ENCODE measurements at places on chromosomes 5 and 9. TPM values are rescaled to one million over a fixed set of nuclear protein-coding genes. Genes with fewer than 3 reads are reported as not detected.

DNA sequence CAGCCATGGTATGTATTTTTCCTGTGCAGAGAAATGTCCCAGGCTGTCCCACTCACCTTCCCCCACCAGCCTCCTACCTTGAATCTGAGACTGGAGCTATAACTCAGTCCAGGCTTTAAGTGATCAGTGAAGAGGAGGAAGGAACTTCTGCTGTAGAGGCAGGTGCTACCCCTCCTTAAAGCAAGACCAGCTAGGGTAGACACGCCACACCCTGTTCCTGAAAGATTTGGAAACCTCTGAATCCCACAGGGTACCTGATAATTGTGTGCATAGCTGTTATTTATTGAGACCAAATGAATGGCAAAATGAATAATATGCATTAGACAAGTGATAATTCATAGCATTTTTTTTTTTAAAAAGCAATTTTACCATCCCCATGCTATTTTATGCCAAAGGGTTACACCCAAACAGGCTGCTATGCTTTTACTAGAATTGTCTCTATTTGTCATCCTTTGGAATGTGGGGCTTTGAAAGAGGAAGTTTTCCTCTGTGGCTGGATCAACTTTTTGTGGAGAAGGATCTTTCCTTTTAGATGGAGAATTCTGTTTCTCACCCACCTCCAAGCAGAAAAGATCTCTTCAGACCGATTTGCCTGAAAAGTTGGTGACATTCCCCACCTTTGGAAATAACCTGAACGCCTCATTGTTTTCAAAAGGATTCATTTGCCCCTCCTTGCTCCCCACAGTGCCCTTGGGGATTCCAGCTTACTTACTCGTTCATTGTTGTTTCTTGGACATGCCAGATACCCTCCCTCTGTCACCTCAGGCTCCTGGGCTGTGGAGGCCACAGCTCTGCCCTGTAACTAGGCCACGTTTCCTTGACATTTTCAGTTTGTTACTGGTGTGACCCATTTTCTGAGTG lies 248.7 kb downstream of the NR3C1 start:
- no peak for DNase-seq
- peaks cover 24% of the 10 kb centered on the region for H3K4me1 ChIP-seq
- no peaks in the 10 kb centered on the region for H3K27me3 ChIP-seq
- no peaks in the 10 kb centered on the region for H3K36me3 ChIP-seq
- H3K4me3 ChIP-seq: no peak overlapping the region

MARVELD2 gene
- total RNA-seq: 26.2 TPM

AK8 gene
- total RNA-seq: 6.1 TPM

DNA sequence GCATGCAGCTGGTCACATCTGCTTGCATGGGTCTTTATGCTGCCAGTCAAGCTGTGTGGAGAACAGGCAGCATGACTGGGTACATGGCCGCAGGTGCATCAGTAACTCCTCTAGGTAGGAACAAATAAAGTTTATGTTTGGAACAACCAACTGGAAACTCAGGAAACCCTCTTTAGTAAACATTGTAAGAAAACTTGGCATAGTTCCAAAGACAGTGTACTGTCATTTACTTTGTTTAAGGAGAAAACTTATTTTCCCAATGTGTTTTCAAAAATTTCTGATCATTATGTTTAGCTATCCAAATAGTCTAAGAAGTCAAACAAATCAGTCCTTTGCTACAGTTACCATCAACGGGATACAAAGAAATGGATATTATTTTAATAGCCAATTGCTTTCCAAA lies 386.0 kb downstream of the CHSY3 start:
- no peaks in the 10 kb centered on the region for H3K27me3 ChIP-seq
- DNase-seq: no peak
- no peak overlapping the region for H3K4me3 ChIP-seq
- no peaks in the 10 kb centered on the region for H3K4me1 ChIP-seq

- peaks cover 20% of the 10 kb centered on the region for H3K4me1 ChIP-seq
- no peak overlapping the region for H3K4me3 ChIP-seq
- no peak overlapping the region for H3K27ac ChIP-seq
These were observed 143.7 kb downstream of the C5orf15 start for GRCh38 chr5:133824661-133825254.

PTPRD gene
- total RNA-seq: 17.2 TPM

DNA sequence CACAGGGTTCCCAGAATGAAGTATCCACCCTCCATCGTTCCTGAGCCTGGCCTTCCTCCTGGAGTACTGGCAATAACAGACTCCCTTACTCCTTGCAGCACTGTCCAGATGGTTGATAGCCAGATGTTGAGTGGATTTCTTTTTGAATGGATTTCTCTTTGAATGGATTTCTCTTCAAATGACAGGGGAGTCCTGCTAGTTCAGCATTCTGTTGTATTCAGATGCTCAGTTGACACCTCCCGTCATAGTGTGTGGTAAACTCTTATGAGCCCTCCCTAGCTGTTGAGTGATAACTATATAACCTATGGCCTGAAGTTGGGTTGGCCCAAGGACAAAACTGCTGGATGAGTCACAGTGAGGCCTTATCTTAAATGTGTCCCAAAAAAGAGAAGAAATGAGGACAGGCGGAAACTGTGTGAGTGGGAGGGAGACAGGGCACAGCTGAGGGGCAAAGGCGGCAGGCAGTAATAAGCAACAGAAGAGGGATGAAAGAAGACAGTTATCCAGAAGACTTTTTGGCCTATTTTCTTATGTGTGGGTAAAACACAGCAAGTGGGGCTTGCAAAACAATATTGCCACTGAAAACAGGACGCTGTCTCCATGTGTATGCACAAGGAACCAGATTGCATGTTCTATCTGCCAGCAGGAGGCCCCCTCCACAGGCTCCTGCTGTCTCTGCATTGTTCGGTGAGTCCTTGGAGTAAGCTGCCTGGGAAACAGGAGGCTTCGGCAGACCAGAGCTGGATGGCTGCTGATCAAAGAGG lies 209.5 kb upstream of the S1PR3 start:
- no peaks in the 10 kb centered on the region for H3K27me3 ChIP-seq
- H3K4me1 ChIP-seq: peaks cover 22% of the 10 kb centered on the region
- no peak overlapping the region for H3K4me3 ChIP-seq
- H3K27ac ChIP-seq: no peak overlapping the region
- H3K36me3 ChIP-seq: no peaks in the 10 kb centered on the region

FABP6 gene
- total RNA-seq: 4.9 TPM

GRCh38 chr9:120628207-120628924 lies 48.4 kb upstream of the CDK5RAP2 start:
- H3K27ac ChIP-seq: no peak overlapping the region
- H3K4me3 ChIP-seq: no peak overlapping the region
- H3K4me1 ChIP-seq: peaks cover 11% of the 10 kb centered on the region
- no peak for DNase-seq
- H3K27me3 ChIP-seq: no peaks in the 10 kb centered on the region

SMIM33 gene
- total RNA-seq: not detected

DNA sequence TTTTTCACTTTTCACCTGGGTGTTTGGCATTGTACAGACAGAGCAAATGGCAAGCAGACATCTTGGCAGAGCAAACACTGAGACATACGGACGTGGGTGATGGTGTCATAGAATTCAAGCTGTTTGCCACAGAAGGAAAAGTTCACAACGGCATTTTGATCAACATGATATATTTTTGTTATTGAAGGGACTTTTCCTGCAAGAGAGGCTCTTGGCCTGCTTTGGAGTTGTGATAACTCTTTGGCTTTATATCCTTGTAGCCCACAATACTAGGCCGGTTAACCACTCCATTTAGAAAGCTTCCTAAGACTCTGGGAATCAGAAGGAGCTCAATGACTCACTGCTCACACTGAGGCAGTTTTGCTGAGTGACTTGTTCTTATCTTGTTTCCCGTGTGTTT lies 1038.3 kb downstream of the TLE1 start:
- no peaks in the 10 kb centered on the region for H3K36me3 ChIP-seq
- H3K27me3 ChIP-seq: no peaks in the 10 kb centered on the region
- H3K4me1 ChIP-seq: no peaks in the 10 kb centered on the region
- H3K4me3 ChIP-seq: no peak overlapping the region

DNA sequence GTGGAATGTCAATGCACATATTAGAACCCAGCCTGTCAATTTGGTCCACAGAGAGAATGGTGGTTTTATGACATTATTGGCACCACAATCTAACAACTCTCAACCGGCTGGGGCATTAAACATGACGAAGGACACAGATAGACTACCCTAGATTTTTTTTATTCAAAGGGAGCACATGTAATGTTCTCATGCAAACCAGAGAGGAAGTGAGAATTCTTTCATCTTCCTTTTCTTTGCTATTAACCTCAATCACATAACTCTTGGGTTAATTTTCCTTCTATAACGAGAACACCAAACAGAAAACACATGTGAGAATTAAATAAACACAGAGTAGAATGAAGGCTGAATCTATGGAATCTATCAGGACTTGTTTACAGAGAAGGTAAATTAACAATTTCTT lies 94.9 kb upstream of the TNC start:
- H3K27me3 ChIP-seq: no peaks in the 10 kb centered on the region
- H3K36me3 ChIP-seq: no peaks in the 10 kb centered on the region
- DNase-seq: no peak
- H3K4me1 ChIP-seq: peaks cover 16% of the 10 kb centered on the region
- no peak overlapping the region for H3K27ac ChIP-seq
- H3K4me3 ChIP-seq: no peak overlapping the region

DNA sequence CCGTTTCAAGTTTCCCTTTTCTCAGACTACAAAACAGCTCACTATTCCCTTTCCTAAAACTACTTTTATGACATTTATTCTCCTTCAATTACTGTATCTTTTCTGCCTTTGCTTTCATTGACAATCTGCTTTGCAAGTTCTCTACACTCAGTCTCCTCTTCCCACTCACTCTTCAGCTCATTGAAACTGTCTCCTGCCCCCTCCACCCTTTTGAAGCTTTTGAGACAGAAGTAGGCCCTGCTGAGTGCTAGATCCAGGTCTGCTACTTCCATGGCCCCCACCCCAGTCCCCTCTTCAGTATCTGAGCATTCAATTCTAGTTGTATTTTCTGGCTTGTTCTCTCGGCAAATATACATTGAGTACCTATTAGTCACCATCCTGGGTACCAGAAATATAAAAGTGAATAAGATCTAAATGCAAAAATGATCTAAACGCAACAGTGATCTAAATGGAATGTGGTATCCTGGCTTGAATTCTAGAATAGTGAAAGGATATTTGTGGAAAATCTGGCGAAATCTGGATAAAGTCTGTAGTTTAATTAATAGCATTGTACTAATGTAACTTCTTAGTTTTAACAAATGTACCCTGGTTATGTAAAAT lies 58.4 kb downstream of the OR2K2 start:
- no peak for DNase-seq
- no peak overlapping the region for H3K27ac ChIP-seq
- H3K27me3 ChIP-seq: no peaks in the 10 kb centered on the region
- no peaks in the 10 kb centered on the region for H3K36me3 ChIP-seq
- H3K4me1 ChIP-seq: no peaks in the 10 kb centered on the region

DNA sequence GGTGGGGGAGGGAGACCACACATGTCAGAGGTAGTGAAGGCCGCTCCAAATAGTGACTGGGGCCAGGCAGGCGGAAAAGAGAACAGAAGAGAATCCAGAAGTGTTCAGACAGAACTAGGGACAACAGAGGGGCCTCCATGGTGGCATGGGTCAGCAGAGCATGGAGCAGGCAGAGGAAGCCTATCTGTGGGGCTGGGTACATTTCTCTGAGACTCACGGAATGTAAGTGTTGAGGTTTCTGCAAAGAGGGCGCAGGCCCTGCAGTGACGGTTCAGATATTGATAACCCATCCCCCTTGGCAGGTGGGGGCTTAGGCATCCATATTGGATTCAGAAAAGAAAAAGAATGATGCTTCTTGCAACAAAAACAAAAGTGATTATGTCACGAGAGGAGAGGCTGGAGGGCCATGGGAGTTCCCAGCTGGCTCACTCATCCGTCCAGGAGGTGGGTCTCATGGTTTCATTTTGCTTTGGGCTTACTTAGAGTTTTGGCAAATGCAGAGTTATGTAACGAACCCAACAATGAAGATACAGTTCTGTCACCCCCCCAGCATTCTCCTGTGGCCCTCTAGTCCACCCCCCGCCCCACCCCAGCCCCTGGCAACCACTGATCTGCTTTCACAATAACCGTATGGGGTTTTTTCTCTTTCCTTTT lies 5.4 kb upstream of the RMND5B start:
- H3K4me1 ChIP-seq: peaks cover 11% of the 10 kb centered on the region
- H3K4me3 ChIP-seq: no peak overlapping the region
- peaks cover 10% of the 10 kb centered on the region for H3K27me3 ChIP-seq

DNA sequence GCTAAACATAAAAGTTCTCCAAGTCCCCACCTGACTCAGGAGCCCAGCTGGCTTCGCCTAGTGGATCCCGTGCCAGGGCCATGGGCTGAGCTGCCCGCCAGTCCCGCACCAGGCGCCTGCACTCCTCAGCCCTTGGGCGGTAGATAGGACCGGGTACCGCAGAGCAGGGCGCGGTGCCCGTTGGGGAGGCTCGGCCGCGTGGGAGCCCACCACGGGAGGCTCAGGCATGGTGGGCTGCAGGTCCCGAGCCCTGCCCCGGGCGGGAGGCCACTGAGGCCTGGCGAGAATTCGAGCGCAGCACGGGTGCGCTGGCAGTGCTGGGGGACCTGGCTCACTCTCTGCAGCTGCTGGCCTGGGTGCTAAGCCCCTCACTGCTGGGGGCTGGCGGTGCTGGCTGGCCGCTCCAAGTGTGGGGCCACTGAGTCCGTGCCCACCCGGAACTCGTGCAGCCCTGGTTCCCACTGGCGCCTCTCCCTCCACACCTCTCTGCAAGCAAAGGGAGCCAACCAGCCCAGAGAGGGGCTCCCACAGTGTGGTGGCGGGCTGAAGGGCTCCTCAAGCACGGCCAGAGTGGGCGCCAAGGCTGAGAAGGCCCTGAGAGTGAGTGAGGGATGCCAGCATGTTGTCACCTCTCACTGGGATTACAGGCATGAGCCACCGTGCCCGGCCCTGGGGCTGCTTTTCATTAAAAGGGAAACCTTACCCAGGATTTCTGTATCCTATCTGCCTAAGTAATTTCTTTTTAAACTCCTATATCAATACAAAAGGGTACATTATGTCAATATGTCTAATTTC lies 9.7 kb upstream of the SPZ1 start:
- no peak overlapping the region for H3K4me3 ChIP-seq
- H3K27me3 ChIP-seq: no peaks in the 10 kb centered on the region
- no peaks in the 10 kb centered on the region for H3K4me1 ChIP-seq

DNA sequence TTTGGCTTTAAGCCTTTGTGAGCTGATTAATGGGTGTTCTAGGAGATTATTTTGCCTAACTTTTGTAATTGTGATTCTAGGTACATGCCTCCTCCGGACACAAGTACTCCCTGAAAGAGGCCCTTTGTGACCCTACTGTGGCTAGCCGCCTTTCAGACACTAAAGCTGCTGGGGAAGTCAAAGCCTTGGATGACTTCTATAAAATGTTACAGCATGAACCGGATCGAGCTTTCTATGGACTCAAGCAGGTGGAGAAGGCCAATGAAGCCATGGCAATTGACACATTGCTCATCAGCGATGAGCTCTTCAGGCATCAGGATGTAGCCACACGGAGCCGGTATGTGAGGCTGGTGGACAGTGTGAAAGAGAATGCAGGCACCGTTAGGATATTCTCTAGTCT lies 13.6 kb downstream of the ITGA1 start:
- H3K27ac ChIP-seq: peak overlapping the region; percentile 93
- H3K4me1 ChIP-seq: peaks cover 88% of the 10 kb centered on the region
- DNase-seq: no peak
- peaks cover 14% of the 10 kb centered on the region for H3K36me3 ChIP-seq
- no peaks in the 10 kb centered on the region for H3K27me3 ChIP-seq
